H4 (cell line): ENCODE measurements at places on chromosomes 13 and 19. TPM values are rescaled to one million over a fixed set of nuclear protein-coding genes. Genes with fewer than 3 reads are reported as not detected.

- no peak for DNase-seq
These were observed 18.8 kb upstream of the RANBP3 start for GRCh38 chr19:5996623-5997320.

DNA sequence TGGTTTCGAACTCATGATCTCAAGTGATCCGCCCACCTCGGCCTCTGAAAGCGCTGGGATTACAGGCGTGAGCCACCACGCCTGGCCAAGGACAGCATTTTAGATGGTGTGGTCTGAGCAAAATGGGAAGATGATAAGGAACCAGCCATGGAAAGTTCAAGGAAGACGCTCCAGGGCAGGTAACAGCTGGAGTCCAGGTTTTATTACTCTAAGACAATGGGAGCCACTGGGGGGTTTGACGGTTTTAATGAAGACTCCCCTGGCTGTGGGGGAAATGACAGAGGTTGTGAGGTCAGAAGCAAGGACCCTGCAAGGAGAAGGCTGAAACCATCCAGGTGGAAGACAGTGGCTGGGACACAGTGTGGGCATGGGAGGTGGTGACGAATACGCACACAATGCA is 20.9 kb downstream of the PRKD2 start:
- no peak for DNase-seq

DNA sequence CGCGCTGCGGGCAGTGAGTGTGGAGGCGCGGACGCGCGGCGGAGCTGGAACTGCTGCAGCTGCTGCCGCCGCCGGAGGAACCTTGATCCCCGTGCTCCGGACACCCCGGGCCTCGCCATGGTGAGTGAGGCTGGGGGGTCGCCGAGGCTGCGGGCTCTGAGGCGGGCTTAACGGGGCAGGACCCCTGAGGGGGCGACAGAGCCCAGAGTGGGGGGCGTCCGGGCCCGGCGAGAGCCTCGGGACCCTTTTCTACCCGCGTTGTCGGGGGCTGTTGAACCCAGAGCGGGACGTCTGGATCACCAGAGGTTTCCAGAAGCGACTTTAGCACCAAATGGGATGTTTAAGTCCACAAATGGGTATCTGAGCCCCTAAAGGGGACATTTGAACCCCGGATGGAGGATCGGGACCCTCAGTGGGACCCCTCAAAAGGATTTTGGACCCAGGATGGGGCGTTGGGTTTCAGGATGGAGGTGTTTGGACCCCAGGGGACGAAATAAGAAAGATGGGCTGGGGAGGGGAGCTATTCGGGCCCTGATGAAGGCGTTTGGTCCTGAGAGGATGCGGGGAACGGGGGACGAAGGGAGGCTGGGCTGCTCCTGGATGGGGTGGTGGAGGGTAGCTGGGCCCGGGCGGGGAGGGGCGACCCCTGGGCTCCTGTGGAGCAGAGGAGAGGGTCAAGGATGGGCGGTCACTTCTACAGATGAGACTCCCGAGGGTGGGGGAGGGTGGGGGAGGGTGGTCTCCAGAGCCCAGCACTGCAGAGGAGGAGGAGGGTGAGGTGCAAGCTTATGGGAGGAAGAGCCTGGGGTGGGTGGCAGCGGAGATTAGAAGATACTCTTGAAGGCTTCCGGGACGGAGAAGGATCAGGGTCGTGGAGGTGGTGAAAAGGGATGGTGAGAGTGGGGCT is at the start of gene CALM3:
Gene CALM3, plus strand, starts transcription at position 13 of the 907 bp plus-strand sequence. Its CDS starts 105 bp downstream, at position 118.
- no peak for DNase-seq

GRCh38 chr13:80642641-80643040 is 301.7 kb upstream of the SPRY2 start:
- DNase-seq: no peak

ANO8 gene
- total RNA-seq: 1.4 and 3.2 TPM in 2 replicates

TSKS gene
- total RNA-seq: not detected in 2 replicates

- no peak for DNase-seq
These were observed 24.1 kb downstream of the ARHGEF18 start for GRCh38 chr19:7372810-7373209.

- DNase-seq: no peak
These were observed 31.5 kb downstream of the CCDC8 start for GRCh38 chr19:46381756-46382345.
